ENCODE measurements at places on chromosomes 4 and X. TPM values are rescaled to one million over a fixed set of nuclear protein-coding genes. Genes with fewer than 3 reads are reported as not detected.

The NAA11 gene
- not detected for total RNA-seq

The DCX gene
- not detected for total RNA-seq

The MBNL3 gene
- 7.6 TPM for total RNA-seq

The GRIA2 gene
- total RNA-seq = not detected

The CSAG1 gene
- 5.7 TPM for total RNA-seq

The COL25A1 gene
- total RNA-seq = not detected

The TCEANC gene
- 0.53 TPM for total RNA-seq

The DTHD1 gene
- total RNA-seq = 0.37 TPM

The PGAM4 gene
- not detected for total RNA-seq

The ASMT gene
- 0.10 TPM for total RNA-seq

The SSX1 gene
- total RNA-seq = not detected

GRCh38 chrX:114712466-114712865 lies 128.6 kb downstream of the HTR2C start:
- no peak for DNase-seq

DNA sequence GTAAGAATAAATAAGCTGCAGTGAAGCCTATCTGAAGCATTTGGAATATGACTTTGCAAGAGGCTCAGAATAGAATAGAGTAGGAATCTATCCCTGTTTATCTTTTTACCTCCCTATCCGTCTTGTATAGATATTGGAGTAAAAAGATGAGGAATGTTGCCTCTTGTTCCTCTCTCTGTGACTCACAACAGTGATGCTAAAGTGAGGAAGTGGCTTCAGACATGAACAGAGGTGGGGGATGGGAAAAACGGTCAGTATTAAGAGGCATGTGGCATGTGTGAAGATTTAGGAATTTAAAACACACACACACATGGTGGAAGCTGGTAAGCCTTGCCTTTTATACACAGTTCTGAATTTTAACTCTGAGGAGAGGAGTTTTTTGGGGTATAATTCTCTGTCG lies 3.8 kb upstream of the DCAF4L1 start:
- no peak for DNase-seq

DNA sequence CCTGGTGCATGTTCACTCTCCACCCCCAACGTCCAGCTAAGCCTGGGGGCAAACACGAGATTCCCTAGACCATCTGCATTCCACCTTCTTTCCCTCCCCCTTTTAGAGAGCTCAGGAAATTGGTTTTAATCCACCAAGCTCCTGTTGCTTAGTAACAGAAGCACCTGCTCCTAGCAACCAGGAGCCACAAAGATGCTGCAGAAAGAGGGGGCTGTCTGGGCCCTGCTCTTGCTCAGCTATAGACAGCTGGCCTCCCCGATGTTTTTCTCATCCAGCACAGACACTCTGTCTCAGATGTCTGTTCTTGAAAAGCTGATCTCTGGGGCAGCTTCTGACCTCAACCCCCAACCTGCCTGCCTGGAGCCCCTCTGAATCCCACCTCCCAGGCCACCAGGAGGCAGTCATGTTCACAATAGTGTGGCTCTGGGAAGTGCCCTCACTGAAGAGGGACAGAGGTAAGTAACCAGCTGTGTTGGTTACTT lies 71.5 kb downstream of the SLC16A2 start:
- DNase-seq = peak; percentile 17

GRCh38 chr4:108371282-108371681 lies 202.6 kb upstream of the LEF1 start:
- DNase-seq = no peak

DNA sequence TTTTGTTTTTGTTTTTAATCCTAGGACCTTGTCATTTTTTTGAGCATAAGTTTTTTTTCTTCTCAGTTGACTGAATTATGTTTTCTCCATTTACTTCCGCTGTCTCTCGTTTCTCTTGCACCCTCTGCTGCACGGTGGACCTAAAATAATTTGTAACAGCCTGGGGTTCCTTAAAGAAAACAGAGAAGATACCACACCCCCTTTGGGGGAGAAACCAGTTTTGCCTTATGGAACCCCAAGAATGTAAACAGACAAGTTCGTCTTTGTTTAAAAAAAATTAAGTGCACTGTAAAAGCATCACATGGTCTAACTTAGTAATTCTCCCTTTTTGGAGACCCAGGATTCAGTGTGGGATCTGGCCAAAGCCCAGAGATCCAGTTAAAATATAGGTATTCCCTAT lies 32.8 kb upstream of the MAGEA4 start:
- no peak for DNase-seq

DNA sequence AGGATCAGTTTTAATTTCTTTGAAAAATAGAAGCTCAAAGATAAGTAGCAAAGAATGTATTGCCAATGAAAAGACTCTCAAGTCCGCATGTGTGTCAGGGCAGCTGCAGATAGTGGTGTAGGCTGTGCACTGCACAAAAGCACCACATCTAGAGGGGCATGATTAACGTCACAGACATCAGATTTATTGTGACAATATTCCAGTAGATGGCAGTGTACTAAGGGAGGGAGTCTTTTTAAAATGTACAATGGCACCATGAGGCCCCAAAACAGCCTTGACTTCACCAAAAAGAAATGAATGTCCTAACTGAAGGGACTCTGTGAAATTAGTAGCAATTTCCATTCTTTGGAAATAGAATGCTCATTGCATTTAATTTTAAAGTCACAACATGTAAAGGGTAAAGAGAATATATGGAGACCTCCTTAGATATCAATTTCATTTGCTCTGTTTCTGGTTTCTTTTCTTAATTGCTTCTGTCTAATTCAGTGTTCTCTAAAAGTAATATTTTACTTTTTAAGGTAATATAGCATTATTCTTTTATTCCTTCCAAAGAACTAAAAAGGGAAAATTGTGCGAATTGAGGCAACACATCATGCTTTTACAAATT lies 98.4 kb downstream of the ZNF827 start:
- peak; percentile 61 for DNase-seq

GRCh38 chr4:110128472-110128919 lies 69.9 kb downstream of the ELOVL6 start:
- no peak for DNase-seq

- no peak for DNase-seq
Measured at GRCh38 chr4:38170338-38171169, 210.4 kb downstream of the PTTG2 start.

DNA sequence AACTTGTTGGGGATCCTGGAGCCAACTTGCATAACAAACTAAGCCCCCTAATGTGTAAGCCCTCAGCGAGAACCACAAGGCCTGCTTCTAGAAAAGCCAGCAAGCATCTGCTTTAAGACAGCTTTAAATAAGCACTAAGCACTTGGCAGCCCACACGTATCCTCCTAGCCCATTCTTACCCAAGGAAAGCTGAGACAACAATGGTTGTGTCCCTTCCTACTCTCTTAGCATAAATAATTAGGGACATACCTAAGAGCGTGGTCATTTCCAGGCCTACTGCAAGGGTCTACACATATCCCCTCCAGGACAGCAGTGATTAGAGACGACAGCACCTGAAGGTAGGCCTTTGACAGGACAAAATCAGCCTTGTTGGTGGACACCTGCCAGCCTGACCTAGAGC lies 322.8 kb upstream of the PPARGC1A start:
- DNase-seq = no peak

GRCh38 chrX:31223817-31224216 lies 152.0 kb upstream of the FTHL17 start:
- DNase-seq = no peak

DNA sequence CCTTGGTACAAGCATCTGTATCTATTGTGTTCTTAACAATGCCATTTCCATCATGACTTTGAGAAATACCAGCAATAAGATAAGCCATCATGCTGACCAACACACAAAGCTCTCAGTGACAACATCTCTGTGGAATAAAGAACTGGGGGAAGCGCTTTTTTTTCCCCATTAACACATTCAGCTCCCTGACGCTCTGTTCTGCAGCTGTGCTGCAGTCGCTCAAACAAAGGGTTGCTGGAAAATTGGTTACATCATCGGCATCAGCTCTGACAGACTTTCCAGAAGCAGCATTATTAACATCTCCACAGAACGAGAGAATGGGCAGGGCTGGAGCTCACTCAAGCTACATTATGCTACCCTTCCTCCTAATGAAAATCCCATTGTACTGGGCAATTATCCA lies 39.9 kb downstream of the DCX start:
- DNase-seq = no peak

- DNase-seq = no peak
Measured at GRCh38 chr4:178068136-178068535, 625.9 kb upstream of the AGA start.

DNA sequence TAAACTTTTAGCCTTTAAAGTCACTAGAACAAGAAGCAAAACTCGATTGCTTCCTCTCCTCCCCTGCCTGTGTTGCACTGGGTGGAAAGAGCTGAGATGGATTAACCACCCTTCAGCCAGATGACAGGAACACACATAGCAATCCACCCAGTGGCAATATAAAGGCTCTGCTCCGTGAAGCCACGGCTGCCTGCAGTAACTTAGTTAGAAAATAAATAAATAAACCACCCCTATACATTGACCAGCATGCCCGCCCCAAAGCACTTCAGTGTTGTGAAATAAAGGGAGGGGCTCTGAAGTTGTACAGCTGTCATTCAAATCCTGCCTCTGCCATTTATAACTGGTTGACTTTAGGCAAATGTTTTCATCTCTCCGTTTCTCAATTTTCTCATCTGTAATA lies 217.1 kb upstream of the LDB2 start:
- no peak for DNase-seq

DNA sequence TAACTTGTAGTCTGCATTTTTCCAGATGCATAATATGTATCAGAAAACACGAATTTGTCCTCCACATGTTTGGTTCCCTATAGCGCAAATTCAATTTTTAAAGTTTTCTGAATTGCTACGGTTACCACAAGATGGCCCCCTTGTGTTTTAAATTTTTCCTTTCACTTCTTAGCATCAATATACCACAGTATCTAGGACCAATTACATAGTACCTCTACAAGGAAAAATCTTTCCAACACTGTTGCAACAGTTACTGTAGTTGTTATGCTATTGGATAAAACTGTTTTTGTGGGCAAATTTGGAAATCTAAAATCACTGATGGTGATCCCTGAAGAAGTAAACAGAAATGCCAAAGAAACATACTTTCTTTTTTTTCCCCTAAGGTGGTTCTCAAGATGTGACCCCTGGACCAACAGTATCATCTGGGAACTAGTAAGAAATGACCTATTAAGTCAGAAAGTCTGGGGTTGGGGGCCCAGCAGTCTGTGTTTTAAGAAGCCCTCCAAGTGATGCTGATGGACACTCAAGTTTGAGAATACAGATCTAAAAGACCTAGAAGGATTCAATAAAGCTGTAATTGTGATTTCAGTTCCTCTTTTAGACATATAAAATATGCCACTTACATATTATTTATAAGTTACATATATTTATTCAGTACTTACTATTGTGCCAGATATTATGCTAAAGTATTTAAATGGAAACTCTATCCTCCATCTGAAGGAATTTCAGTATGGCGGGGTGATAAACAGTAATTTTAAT lies 3.1 kb downstream of the ZGRF1 start:
- DNase-seq = peak; percentile 43

DNA sequence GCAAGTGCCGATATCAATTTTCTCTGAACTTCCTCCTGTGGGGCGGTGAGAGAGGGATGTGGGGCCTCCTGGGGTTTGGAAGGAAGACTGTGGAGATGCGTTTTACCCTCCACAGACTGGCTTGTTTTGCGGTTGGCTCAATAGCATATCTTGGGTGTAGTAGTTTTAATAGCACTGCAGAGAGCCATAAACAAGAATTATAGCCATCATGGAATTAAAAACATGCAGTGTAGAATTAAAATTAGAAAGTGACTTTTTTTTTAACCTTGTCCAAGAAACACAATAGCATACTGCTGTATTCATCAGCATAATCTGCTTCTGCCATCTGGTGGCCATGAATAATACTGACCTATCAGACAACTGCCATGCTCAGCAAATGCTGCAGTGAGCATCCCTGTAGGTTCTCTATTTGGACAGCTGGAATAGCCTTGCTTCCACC lies 47.3 kb upstream of the SCML1 start:
- DNase-seq = peak; percentile 95
